Fibroblast of skin of scalp (primary cell): ENCODE measurements at places on chromosomes 5 and 9.

- no peak for DNase-seq
These were observed 298.2 kb downstream of the MAN2A1 start for GRCh38 chr5:109987970-109988369.

DNA sequence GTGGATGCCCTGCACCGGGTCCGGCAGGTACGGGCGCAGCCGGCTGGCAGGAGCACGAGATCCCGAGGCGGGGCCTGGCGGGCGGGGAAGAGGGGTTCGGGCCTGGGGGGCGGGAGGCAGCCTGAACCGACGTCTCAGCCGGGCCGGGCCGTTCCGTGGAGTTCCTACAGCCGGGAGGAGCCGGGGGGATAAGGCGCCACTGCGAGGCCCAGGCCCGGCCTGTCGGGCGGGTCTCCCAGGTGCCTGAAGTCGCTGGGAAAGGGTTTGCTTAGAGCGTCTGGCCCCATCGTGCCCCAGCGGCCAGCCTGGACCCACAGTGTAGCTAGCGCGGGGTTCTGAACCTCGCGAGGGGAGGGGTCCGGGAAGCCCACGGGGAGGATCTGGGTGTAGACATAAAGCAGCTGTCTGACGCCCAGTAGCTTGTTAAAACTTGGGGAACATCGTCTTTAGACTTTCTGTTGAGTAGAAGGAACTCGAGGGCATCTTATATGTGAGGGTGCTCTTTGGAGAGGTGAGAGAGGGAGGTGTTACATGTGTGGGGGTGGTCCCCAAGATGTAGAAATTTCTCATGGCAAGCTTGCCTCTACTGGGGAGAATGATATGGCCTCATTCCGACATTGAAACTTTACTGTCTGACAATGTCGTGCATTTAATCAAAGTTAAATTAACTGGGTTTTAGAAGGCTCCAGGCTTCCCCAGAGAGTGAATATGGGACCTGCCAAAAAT lies 524 bp downstream of the FUBP3 start:
- DNase-seq = no peak

- DNase-seq = peak; percentile 43
These were observed 44.9 kb upstream of the STXBP1 start for GRCh38 chr9:127567035-127567729.

GRCh38 chr9:111803924-111804323 lies 9.2 kb upstream of the SHOC1 start:
- no peak for DNase-seq

DNA sequence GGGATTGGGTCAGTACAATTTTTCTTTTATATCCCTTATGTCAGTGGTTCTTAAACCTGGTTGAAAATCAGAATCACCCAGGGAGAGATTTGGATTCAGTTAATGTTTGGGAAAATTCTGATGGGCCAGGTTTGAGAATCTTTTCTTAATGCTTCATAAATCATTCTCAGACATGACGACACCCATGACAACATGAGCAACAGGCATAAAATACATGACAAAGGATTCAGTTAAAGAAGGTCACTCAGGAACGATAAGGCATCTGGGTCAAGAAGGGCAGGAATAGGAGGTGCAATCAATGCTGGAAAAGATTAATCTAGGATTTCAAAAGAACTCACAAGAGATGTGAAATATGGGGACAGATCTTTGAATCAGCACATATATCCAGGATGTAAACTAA lies 41.8 kb downstream of the ELOVL7 start:
- no peak for DNase-seq

DNA sequence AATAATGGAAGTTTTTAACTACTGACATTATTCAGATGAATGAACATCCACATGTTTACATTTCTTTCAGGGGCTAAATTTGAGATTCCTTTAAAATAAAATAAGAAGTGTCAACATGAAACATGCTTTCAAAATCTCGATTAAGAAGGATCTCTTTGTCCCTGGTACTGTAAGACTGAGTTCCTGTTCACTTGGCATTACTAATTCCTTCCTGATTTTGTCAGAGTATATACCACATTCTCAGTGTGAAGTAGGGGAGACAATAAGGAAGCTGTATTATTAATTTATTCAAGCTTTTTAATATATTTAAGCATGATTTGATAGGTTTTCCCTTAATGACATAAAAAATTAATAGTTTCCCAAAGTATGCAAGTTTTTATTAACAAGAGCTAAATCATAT lies 81.5 kb upstream of the GRHPR start:
- no peak for DNase-seq

- DNase-seq = no peak
These were observed 1043.2 kb downstream of the CDH18 start for GRCh38 chr5:18944771-18945170.

GRCh38 chr5:93599399-93600120 lies 16.5 kb downstream of the NR2F1 start:
- no peak for DNase-seq

GRCh38 chr5:108642170-108642906 lies 105.4 kb upstream of the FER start:
- DNase-seq = peak; percentile 85

DNA sequence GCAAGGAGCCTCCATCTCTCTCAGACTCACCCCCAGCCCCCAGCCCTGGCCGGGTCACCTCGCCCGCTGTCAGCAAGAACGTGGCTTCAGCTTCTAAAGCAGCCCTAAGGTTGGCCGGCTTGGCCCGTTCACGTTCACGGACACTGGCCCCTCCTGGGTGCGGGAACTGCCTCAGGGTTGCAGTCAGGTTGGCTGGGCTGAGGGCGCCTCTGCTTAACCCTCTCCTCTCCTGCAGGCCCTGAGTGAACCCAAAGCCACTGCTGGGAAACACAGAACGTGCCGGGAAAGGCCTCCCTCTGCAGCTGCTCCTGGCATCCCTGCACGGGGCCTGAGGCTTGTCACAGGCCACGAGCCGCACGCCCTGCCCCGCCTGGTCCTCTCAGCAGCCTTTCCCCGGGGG lies 40.1 kb upstream of the UBAC1 start:
- no peak for DNase-seq

GRCh38 chr5:137144656-137145055 lies 354.5 kb downstream of the SPOCK1 start:
- DNase-seq = no peak

- no peak for DNase-seq
These were observed 1.0 kb upstream of the CACFD1 start for GRCh38 chr9:133458643-133459312.

GRCh38 chr9:15231788-15232635 lies 75.0 kb downstream of the TTC39B start:
- DNase-seq = no peak

DNA sequence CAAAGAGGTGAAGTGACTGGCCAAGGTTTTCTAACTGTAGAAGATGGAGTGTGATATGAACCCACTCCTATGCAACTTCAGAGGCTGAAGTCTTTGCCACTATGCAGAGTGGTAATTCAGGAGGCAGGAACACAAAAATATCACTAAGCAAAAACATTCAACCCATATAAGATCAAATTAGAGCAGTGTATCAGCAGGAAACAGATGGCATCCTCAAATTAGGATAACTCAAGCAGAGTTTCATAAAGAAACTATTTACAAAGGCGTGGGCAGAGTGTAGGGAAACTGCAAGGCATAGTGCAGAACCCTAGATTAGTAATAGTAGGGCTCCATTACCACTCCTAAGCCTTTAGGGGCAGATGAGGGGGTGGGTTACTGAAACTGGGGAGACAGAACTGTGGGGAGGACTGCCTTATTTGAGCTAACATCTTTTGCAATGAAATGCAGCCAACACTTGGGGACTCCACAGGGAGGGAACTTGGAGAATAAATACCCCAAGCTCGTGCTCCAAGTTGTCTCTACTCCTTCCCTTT lies 72.2 kb downstream of the PTTG1 start:
- DNase-seq = no peak

- DNase-seq = no peak
These were observed 23.6 kb downstream of the OLFML2A start for GRCh38 chr9:124800306-124801259.

DNA sequence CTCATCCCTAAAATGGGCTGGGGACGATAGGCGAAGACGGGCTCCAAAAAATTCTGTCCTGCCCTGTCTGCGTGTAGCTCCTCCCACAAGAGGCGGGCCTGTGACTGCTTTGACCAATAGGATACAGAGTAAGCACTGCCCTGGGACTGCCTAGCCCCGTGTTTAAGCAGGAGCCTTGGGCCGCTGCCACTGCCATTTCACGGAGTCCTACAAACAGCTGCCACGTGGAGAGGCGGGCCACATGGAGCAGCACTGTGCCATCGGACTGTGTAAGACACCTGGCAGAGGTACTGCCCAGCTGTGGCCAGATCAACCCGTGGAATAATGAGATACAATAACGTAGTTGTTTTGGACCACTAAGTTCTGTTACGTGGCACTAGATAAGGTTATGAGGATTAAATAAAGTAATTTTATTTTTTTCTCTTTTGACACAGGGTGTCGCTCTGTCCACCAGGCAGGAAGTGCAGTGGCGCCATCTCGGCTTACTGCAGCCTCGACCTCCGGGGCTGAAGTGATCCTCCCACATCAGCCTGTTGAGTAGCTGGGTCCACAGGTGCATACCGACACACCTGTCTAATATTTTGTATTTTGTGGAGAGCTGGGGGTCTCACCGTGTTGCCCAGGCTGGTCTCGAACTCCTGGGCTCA lies 87.2 kb downstream of the LMNB1 start:
- DNase-seq = no peak

DNA sequence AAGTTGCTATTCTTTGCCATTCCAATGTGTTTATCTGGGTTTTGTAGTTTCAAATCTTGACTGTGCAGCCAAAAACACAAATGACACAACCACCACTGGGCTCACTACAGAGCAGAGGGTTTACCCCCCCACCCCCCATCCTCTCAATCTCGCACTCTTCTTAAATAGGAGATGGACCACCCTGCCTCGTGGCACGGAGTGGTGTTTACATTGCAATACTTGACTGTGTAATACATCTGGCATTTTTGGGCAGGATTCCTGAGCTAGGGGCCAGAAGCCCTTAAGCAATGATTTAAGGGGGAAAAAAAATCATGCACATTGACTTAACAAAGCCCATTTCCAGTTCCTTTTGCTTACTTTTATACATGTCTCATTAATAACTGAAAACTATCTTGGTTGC lies 19.0 kb downstream of the PTCH1 start:
- peak; percentile 92 for DNase-seq

DNA sequence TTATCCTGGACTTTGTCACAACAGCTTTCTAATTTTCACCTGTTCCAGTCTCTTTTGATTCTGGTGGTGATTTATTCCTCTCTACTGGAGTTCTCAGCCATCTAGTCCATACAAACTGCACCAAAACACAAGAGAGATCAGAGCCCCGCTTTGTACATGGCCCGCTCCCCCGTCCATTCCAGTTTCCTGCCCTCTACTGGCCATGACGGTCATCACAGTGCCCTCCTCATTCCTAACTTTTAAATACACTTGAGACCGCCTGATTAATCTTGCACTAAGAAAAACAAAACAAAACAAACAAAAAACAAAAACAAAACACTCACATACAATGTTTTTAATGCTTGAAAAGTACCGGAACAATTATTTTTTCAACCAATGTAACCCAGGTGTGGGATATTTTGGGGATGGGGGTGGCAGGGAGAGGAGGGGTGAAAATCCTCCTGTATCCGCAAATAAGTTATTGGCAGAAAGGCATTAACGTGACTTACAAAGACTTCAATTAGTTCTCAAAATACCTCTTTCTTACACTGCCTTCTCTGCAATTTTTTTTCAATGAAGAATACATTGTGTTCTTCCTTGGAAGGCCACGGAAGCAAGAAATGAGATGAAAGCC lies 84.8 kb upstream of the PAM start:
- DNase-seq = peak; percentile 1

DNA sequence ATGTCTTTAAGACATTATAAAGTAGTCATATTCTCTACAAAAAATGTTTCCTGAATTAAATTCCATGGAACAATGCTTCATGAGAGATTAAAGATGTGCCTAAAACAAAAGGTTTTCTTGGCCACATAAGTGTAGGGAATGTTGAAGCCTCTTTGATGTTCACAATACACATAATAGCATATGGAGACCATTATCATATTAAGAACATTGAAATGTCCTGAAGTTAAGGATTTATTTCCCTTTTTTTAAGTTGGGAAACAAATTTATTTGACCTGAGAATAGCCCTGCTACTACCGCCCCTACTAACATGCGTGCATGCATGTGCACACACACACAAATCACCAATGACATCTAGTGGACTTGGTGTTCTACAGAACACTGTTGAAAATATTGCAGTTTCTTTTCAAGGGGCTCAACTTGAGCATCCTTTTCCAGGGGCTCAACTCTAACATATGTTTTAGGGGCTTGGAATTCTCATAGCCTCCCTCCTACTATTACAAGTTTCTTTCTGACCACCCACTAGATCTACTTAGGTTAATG lies 124.9 kb upstream of the C6 start:
- DNase-seq = no peak

DNA sequence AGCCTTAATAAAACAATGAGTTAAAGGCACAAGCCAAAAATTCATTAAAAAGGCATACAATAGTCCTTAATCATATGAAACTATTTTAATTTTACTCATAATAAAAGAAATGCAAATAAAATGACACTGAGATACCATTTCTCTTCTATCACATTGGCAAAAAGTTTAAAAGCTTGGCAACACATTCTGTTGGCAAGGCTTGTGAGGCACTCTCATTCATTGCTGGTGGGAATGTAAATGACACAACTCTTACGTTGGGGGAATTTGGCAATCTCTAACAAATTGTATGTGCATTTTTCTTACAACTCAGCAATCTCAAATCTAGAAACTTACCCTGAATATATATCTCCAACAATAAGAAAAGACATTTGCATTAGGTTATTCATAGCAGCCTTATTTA lies 111.6 kb downstream of the PRELID2 start:
- DNase-seq = no peak

DNA sequence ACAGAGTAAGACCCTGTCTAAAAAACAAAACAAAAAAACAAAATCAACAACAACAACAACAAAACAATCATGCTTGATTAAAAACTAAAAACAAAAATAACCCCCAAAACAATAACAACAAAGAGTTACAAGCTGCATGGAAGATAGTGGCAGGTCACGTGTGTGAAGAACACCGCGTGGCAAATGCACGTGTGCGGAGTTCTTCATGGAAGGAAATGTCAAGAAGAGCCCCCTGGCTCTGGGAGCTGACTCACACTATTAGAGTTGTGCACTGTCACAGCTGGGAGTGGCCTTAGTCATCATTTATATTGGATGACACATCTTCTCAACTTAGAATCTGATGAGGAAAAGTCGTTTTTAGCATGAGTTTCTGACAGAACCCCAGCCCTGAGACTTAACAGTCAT lies 110.5 kb downstream of the JMY start:
- DNase-seq = peak; percentile 81

DNA sequence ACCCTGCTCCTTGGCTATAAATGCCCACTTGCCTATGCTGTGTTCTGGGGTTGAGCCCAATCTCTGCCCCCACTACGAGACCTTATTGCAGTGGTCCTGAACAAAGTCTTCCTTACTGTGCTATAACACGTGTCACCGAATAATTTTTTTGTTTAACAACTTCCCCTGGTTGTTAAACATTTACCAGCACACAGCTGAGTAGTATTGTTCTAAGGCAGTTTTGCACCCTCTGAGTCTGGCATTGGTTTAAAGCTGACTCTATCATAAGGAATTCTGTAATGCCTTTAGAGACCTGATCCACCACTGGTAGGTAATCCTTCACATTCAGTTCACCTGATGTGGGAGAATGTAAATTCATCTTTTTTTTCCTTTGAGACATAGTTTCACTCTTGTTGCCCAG lies 25.6 kb upstream of the ANKRD31 start:
- no peak for DNase-seq

- DNase-seq = peak; percentile 36
These were observed 202.9 kb downstream of the NR2F1-AS1 start for GRCh38 chr5:93378073-93378472.
